Head of caudate nucleus (tissue), 42 donors: ENCODE measurements at places on chromosomes 6 and 20.

DNA sequence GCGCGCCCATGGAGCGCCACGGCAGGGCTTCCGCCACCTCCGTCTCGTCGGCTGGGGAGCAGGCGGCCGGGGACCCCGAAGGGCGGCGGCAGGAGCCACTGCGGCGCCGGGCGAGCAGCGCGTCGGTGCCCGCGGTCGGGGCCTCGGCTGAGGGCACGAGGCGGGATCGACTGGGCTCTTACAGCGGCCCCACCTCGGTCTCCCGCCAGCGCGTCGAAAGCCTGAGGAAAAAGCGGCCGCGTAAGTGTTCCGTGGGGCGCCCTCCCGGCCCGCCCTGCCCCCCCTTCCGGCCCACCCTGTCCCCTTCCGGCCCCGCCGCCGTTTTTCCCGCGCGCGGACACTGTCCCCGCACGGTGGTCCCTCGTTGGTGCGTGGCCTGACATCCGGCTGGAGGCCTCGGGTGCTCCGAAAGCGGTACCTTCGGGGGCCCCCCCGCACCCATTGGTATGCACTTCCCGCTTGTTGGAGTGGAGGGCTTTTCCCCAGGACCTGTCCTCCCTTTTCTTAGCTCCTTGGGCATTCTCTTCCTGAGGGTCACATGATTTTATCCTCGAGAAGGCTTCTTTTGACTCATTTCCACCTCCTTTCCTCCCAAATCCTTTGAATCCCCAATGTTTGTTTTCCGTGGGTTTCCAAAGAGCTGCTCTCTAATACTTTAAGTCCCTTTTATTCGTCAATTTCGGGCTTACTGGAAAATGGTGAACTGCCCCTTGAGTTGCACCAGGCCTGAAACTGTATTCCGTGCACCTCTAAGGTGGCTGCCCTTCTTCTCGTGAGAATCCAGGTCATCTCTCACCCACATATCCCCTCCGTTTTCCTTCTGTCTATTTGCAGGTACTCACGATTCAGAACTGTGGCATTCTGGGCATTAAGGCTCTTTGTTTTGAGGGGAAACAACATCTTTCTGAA is 556 bp downstream of the PANK2 start:
- DNase-seq, result peak; percentile 50

- DNase-seq, result no peak
Measured at GRCh38 chr6:111646034-111646433, 40.4 kb upstream of the TRAF3IP2 start.

DNA sequence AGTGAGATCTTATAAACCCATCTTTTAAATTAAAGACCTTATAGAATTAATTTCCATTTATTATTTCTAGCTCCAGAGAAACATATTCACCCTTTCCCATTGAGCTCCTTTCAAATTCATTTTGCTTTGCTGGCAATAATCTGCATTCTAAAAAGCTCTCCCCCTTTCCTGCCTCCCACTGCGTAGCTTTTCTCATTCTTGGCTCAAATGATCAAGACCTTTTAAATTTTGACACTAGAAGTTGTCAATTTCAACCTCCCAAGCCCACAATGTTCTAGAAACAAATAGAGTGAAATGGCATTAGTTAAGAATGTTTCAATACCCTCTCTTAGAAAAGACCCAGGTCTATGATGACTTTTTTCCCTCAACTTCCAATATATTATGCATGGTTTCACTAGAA is 186.9 kb downstream of the AKAP7 start:
- DNase-seq, result no peak

DNA sequence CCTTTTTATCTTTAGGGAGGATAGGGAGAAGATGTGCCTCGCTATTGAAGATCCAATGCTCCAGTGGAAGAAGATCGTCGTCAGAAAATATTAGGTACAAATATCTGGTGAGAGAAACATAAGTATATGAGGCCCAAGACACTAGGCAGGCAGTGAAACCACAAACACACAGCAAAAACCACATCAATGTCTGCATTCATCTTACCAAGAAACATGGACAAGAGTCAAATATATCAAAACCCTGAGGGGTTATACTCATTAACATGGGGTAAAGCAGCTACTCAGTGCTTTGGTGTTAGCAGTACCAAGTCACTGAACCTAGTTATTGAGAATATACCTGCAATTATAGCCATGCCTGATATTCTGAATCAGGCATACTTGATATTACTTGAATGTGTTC is 101.4 kb upstream of the FAM184A start:
- no peak for DNase-seq

DNA sequence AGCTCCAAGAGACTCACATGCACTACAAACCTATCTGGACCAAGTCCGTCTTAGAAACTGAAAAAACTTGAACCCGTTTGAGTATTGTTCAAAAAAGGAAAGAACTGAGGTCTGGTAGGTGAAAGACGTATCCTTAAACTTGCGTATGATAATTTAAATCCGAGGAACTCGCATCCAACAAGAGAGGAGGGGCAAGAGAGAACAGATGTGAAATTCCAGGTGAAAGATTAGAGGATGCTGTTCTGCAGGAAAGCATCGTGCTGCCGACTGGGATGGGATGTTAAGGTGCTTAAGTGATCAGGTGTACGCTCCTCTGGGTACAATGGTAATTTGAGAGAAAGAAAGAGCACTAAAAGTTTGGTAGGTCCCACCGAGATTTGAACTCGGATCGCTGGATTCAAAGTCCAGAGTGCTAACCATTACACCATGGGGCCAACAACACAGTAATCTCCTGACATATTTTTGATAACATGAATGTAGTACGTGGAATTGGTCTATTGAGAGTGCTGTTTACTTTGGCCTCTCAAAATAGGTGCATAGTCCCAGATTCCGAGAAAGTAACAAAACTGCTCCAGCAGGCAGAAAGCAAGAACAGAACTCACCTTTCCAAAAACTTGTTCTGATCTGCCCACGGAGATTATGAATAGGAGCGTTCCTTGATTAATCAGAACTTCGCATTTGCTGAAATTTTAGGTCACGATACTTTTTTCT is 53.5 kb upstream of the BTN3A2 start:
- no peak for DNase-seq

- no peak for DNase-seq
Measured at GRCh38 chr6:14882394-14883026, 363.4 kb upstream of the JARID2 start.

DNA sequence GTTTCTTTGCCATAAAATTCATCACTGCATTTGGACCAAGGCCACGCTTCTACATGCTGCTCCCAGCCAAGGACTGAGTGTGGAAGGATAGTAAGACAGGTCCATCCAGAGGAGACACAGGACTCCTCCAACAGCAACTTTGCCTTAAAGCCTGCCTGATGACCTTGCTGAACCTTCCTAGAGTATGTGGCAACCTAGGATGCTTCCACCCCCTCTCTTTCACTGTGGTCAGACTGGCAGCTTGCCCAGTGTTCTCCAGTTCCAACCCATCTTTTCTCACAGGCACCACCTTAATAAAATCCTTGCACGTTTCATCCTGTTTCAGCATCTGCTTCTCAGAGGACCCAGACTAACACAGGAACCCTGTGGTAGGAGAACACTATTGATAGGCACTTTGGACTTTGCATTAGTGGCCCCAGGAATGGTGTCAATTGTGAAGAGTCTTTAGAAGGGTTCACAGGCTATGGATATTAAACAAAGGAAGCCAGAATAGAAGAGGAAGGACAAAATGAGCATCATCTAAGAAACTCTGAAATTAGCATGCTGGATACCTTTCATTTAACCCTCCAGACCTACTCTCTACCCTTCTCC is 2.4 kb upstream of the PKHD1 start:
- DNase-seq, result no peak

GRCh38 chr20:9235518-9235917 is 166.6 kb downstream of the PLCB4 start:
- no peak for DNase-seq

GRCh38 chr6:1389369-1390132 is at the start of gene FOXF2:
FOXF2 (plus strand) TSS chr6:1389576; CDS start chr6:1389948, 372 bp downstream.
- no peak for DNase-seq

GRCh38 chr6:83216806-83217205 is 23.6 kb downstream of the RWDD2A start:
- DNase-seq, result no peak

GRCh38 chr6:42103753-42104094 is 38.7 kb downstream of the C6orf132 start:
- DNase-seq, result no peak

GRCh38 chr6:115945812-115946211 is 114.9 kb downstream of the FRK start:
- DNase-seq, result no peak

GRCh38 chr20:2799688-2800520 is 523 bp downstream of the CPXM1 start:
- DNase-seq, result no peak

DNA sequence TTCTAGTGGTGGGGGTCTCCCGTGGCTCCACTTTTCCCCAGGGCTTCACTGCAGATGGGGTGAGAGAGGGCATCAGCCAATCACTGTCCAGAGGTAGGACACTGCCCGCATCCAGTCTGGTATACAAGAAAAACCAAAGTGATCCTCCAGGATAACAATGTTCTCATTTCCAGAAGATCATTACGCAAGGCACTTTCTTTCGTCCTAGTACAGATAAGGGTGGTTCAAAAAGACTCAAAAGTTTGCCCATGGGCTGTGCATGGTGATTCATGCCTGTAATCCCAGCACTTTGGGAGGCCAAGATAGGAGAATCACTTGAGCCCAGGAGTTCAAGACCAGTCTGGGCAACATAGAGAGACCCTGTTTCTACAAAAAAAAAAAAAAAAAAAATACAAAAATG is 16.4 kb downstream of the GMDS start:
- no peak for DNase-seq

DNA sequence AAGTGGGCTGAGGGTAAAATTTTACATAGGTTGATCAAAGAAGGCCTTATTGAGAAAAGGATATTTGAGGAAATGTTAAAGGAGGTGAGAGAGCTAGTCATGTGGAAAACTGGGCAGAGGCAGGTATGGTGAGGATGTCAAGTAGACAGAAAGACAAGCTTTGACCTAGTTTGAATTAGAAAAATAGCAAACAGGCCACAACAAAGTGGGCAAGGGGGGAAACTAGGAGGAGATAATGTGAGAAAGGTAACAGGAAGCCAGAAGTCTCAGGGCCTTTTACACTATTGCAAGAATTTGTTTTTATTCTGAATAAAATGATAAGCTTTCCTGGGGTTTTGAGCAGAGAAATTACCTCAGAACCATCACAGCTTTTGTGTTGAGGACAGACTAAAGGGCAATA is 115.7 kb downstream of the RWDD2A start:
- no peak for DNase-seq

- no peak for DNase-seq
Measured at GRCh38 chr6:140319209-140319608, 944.8 kb upstream of the CITED2 start.

DNA sequence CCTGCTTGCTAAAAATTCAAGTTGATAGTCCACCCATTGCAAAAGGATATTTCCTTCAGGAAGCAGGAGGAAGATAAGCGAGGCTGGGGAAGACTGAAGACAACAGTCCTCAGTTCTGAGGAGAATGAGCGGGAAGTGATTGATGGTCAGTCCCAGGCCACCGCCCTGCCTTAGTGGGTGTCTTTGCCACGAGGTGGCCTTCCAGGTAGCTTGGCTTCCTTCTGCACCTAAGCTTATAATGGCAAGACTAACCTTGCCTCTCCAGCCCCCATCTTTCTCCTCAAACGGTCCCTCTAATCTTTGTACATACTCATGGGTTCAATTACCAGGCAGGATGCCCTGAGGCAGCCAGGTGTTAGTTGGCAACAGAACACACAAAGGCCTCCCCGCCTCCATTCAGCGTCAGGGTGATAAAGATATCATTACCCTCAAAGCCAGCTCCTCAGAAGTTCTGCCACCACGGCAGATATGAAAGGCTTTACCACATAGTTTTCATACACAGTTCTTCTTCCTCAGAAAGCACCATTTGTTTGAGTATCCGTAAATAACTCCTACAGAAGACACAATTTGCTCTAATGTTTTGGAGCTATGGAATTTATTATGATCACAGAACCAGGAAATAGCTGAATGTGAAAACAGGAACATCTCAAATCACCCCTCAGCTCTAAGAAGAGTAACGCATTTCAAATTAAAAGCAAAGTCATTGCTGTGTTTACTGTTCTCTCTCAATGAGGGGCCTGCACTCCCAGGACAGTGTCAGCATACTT is 249.4 kb downstream of the ATXN1 start:
- no peak for DNase-seq

DNA sequence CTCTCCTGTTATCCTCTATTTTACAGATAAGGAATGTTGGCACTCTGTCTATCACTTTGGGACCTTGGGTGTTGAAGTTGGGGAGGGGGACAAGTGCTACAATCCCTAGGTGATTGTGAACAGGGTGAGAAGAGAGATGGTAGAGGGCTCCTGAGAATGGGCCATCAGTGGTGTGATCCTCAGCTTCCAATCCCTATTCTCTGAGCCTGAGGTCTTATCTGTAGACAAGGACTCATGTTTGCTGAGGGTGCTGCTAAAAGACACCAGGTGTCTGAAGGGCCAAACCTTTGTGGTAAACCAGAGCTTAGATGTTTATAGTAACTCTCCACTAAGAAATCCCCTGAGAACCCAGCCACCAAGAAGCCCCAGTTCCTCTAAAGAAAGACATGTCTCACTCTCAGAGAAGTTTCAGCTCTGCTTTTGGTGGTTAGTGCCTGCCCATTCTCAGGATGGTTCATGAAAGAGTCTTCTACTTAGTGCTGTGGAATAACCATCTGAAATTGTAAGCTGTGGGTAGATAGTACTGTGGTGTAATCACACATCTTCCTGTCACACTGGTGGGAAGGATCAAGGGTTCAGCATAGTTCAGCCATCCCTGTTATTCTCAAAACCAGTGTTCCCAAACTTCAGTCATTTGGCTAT is 58.2 kb upstream of the IL20RA start:
- DNase-seq, result no peak

DNA sequence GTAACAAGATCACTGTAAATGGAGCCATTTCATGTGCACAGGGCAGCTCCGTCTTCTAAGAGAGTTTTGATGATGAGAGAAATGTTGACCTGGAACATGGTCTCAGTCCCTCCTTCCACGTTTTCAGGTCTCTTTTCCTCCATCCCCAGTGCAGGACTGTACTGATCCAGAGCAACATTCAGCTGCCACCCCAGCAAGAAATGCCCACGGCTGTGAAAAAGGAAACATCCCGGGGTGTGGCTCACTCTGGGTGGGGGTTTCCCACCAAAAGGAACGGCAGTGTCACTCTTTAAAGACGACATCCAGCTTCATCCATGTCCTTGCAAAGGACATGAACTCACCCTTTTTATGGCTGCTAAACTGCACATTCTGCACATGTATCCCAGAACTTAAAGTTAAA is 92.6 kb downstream of the ERMARD start:
- DNase-seq, result no peak

GRCh38 chr20:51752343-51752951 is 15.7 kb downstream of the ATP9A start:
- no peak for DNase-seq

- no peak for DNase-seq
Measured at GRCh38 chr6:138988469-138988834, 399 bp upstream of the REPS1 start.

DNA sequence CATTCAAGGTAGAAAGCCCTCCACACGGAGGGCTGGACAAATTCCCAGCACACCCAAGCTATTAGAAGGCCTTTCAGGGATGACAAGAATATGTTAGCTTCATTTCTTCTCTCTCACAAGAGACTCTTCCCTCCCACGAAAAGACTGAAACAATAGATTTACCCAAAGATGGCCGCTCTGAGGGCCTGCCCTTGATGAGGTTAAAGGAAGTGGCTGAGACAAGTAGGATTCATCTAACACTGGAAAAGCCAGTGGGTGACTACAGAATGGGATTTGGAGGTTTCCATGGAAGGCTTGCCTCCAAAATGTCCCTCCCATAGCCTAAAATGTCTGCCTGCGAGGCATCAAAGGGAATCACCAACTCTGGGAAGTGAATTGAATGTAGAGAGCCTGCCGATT is 277.6 kb downstream of the CLIC5 start:
- DNase-seq, result no peak

GRCh38 chr6:62146954-62147853 is 138.8 kb downstream of the KHDRBS2 start:
- no peak for DNase-seq
